AG04449 (cell line): ENCODE measurements at places on chromosomes 6 and 20.

GRCh38 chr6:44217332-44218143 is 812 bp downstream of the MYMX start:
- no peak for DNase-seq

- DNase-seq, result peak; percentile 67
Measured at GRCh38 chr6:45116714-45117410, 211.3 kb upstream of the RUNX2 start.

DNA sequence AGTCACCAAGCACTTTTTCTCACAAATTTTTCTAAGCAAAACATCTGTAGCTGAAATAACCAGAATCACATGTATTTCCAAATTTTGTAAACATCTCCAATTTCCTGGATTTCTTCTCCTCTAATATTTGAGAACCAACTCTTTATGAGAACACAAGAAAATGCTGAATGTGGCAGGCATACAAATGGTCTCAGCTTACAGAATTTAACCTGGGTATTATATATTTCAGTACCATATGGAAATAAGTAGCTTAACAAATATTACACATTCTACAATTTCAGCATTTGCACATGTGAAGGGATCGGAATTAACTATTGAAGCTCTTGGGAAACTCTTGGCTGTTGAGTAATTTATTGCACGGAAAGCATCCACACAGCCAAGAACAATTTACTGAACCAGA is 92.5 kb downstream of the TBXT start:
- DNase-seq, result no peak

- DNase-seq, result no peak
Measured at GRCh38 chr6:11398451-11399326, 138.9 kb upstream of the TMEM170B start.

GRCh38 chr6:112802144-112802543 is 455.0 kb downstream of the RFPL4B start:
- peak; percentile 67 for DNase-seq

DNA sequence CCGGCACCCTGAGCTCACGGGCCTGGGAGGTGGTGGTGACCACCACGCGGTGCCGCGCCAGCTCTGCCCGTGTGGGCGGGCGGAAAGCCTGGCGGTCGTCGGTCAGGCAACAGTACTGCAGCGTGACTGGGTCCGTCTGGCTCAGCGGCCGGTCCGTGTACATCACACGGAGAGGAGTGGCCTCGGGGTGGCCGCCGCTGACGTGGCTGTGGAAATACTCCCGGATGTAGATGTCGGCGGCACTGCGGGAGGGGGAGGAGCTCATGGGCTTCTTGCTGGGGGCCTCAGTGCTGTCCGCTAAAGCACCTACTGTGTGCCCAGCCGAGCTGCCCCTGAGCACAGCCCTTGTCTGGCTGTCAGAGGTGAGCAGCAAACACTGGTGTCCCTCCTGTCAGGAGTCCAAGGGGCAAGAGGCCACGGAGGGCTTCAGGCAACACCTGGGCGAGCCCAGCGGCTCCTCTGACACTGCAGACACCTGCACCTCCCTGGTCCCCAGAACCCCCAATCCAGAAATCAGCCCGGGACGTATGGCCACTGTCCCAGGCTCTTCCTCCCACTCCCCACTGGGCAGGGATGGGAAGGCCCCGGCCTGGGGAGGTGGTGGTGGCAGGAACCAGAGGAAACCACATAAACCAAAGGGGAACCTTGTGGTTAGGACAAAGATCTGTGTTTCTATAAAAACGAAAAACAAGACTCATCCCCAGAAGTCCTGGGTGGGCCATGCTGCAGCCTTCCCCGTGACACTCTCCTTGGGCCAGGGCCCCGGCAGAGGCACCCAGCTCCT is 6.5 kb downstream of the HELZ2 start:
- DNase-seq, result no peak

- no peak for DNase-seq
Measured at GRCh38 chr6:118501099-118501498, 47.0 kb upstream of the PLN start.

DNA sequence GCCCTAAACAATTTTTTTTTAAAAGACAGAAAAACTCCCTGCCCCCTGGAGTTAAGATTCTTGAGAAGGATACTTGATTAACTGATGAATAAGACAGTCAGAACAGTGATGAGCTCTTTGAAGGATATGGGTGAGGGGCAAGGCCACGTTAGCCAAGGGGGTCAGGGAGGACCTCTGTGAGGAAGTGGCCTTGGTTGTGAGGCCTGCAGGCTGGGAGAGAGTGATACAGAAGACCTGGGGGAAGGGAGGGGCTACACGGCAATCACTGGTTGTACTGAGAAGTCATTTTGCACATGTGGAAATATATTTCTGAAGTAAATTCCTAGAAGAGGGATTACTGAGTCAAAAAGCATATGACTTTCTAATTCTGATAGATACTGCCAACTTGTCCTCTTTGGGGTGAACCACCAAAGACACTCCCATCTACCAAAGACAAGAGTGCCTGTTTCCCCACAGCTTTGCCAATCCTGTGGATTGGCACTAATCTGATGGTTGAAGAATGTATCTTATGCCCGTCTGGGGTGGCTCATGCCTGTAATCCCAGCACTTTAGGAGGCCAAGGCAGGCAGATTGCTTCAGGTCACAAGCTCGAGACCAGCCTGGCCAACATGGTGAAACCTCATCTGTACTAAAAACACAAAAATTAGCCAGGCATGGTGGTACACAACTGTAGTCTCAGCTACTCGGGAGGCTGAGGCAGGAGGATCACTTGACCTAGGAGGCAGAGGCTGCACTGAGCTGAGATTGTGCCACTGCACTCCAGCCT is 22.3 kb upstream of the BCAS4 start:
- no peak for DNase-seq

GRCh38 chr6:18795726-18796125 is 408.6 kb downstream of the RNF144B start:
- no peak for DNase-seq

DNA sequence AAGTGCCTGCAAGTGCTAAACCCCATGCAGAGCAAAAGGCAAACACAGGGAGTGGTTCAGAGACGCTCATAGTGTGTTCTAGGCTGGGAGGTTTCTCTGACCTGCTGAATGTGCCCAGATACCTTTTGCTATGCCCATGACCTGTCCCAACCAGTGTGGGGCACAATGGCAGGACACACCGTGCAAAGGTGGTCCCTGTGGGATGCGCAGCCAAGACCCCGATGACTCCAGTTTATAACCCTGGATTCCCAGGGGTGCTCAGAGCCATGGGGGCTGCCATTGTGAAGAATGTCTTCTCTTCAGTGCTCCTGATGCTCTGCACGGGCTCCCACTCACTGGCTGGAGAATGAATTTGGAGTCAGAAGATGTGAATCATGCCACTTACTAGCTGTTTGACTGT is 2.2 kb upstream of the NINL start:
- DNase-seq, result no peak

- DNase-seq, result no peak
Measured at GRCh38 chr6:88492824-88493223, 326.7 kb upstream of the CNR1 start.

GRCh38 chr6:134739299-134740026 is 210.4 kb downstream of the ALDH8A1 start:
- no peak for DNase-seq

- DNase-seq, result peak; percentile 75
Measured at GRCh38 chr6:112571488-112572270, 224.5 kb downstream of the RFPL4B start.

GRCh38 chr6:98467091-98467490 is 367.3 kb upstream of the POU3F2 start:
- DNase-seq, result no peak

DNA sequence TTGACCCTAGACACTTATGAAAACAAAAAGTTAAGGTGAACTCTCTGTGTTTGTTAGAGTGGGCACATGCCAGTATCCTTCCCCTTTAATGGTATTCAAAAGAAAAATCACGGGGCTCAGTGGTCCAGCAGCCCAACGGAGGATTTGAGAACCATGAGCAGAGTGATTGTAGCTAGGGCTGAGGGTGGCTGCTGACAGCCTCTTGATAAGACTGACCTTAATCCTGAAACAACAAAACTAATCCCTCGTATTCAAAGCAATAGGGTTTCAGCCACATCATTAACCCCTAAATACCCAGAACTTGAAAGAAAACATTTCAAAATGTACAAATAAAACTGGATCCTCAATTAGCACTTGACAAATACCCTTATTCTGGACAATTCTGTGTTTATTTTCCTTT is 95.1 kb downstream of the SNAP25 start:
- no peak for DNase-seq

DNA sequence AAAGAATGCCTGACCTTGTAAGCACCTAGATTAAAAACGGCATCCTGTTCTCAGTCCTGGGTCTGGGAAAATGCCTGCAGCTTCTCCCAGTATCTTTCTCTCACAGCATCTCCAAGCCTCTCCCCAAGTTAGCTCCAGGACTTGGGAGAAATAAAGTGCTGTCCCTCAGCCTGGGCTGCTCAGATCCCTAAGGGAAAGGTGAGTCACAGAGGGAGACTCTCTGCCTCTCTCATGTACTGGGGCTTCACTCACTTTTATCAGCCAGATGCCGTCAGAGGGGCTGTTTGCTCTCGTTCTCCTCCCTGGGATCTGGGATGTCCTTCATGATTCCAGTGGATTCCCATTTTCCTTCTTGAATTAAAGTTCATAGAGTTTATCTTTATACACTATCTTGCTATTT is 293.6 kb downstream of the COL12A1 start:
- no peak for DNase-seq

DNA sequence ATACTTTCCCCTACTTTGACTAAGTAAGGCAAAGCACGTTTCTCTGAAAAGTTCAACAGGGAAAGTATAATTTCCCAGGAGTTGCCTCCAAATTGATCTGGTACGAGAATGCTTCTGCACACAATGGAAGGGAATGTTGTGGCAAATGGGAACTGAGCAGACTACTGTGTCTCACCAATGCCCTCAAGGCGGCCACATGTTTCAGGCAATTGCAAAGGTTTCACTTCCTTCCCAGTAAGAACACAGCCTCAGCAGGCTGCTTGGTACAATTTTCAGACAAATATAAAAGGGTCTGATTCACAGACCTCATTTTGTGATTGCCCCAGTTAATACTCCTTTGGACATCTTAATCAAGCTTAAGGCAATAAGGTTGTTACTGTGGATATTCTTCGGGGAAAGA is 71.2 kb downstream of the KIAA0319 start:
- DNase-seq, result no peak

DNA sequence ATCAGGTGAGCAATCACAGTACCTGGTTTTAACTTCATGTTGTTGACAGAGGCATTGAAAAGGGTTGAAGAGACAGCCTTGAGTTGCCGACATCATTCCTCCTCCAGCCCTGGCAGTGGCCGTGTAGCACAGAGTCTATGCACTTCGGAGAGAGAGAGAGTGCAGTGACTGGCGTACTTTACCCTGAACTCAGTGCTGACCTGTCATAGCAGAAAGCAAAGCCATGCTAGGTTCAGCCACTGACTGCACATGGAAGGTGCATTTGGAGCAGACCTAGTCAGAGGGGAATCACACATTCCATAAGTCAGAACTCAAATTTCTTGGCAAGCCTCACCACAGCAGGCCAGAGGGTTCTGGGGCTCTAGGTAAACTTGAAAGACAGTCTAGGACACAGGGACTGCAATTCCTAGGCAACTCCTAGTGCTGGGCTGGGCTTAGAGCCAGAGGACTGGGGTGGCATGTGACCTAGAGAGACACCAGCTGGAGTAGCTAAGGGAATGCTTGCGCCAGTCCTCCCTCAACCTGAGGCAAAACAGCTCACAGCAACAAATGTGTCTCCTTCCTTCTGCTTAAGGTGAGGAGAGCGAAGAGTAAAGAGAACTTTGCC is 69.1 kb downstream of the ELOVL4 start:
- no peak for DNase-seq

- no peak for DNase-seq
Measured at GRCh38 chr6:20924911-20925543, 390.8 kb downstream of the CDKAL1 start.

GRCh38 chr20:20195021-20195705 is 142.8 kb downstream of the CFAP61 start:
- no peak for DNase-seq

- DNase-seq, result no peak
Measured at GRCh38 chr6:85002847-85003246, 238.4 kb upstream of the TBX18 start.

GRCh38 chr6:23929201-23929600 is 196.8 kb upstream of the NRSN1 start:
- no peak for DNase-seq

DNA sequence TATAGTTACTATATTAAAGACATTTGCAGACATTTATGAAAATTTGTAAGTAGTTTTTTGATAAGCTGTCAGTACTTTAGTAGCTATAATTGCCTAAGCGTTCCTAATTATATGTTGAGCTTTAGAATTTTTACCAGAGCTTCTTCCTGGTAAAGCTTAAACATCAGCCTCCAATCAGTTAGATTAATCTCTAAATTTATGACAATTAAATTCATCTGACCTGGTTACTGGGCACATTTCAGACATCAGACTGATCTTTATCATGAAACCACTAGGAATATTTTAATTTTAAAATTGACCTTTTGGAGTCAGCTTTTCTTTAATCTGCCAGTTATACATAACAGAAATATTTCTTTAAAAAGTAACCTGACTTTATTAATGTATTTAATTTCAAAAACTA is 23.5 kb downstream of the FIG4 start:
- DNase-seq, result no peak

- no peak for DNase-seq
Measured at GRCh38 chr6:47323321-47323720, 13.6 kb upstream of the TNFRSF21 start.

GRCh38 chr6:167738386-167738785 is 88.3 kb upstream of the AFDN start:
- no peak for DNase-seq

DNA sequence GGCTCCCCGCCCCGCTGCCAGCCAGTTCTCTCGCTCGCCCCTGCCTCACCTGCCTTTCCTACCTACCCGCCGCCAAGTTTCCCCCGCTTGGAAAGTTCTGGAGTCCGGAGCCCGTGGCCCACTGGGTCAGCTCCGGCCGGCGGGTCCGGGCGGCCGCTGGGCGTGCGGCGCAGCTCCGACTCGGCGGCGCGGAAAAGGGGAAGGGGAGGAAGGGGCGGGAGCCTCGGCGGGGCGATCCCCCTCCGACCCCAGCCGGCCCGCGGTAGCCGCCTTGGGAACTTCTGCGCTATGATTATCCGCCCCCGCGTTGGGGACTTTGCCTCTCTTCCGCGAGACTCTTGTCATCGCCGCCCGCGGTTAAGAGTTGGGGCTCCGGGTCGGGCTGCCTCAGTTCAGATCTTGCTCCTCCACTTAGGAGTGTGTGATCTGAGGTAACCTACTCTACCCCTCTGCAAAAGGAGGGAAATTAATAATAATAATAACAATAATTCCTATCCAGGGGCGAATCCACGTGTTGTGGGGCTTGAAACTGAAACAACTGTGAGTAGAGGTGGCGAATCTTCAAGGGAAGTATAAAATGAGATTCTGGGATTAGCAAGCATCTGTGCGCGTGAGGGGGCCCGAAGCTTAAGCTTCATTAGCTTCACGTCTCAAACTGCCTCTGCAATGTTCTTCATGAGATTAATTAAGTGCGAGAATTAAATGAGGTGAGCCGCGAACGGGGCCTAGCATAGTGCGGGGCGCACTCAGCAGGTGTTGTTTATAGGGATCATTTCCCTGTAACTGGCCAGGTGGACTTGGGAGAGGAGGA is 30.8 kb downstream of the SF3B5 start:
- DNase-seq, result no peak
